Jurkat, Clone E6-1 (cell line): ENCODE measurements at places on chromosomes 12 and 14.

DNA sequence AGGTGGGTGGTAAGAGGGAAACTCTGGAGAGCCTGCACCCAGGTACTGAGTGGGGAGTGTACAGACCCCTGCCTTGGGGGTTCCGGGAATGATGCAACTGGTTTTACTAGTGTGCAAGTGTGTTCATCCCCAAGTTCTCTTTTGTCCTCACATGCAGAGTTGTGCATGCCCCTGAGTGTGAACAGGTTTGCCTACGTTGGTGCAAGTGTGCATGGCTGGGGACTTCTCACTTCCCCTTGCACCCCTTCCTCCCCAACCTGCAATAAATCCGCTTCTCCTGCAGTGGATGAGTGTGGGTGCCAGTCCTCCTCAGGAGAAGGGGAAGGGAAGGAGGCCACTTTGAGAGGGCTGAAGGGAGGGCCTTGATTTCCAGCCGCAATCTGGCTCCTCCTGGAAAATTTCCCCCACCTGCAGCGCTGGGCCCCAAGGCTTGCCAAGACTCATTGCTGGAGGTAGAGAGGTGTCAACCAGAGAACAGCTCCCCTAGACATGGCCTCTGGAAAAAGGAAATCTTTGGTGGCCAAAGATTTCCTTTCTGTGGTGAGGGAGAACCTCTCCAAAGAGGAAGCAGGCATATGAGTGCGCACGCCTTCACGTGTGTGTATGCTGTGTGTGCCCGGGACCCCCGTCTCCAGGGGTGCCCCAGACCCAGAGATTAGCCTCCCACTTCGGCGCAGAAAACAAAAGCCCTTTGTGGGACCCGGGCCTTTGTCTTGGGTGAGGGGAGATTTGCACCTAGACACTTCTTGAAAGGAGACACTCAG, 5.5 kb downstream of the AQP2 start:
- no peak for DNase-seq

DNA sequence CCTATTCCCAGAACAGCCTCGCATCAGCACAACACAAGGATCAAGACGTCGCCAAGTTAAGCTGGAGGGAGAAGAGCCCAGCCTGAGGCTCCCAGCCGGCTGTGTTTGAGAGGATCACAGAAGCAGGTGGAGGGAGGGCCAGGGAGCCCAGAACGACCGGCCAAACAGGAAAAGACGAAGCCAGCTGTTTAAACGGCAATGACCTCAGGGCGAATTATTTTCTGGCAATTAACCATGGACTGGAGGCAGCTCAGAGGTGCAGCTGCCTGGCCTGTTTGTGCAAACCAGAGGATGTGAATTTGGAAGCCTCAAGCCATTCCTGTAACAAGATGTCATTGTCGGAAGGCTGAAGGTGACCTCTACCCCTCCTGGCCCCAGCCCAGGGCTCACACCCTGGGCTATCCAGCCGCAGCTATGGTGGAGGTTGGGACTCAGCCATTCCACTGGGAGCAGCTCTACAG, 175.8 kb upstream of the PRMT8 start:
- no peak for DNase-seq

DNA sequence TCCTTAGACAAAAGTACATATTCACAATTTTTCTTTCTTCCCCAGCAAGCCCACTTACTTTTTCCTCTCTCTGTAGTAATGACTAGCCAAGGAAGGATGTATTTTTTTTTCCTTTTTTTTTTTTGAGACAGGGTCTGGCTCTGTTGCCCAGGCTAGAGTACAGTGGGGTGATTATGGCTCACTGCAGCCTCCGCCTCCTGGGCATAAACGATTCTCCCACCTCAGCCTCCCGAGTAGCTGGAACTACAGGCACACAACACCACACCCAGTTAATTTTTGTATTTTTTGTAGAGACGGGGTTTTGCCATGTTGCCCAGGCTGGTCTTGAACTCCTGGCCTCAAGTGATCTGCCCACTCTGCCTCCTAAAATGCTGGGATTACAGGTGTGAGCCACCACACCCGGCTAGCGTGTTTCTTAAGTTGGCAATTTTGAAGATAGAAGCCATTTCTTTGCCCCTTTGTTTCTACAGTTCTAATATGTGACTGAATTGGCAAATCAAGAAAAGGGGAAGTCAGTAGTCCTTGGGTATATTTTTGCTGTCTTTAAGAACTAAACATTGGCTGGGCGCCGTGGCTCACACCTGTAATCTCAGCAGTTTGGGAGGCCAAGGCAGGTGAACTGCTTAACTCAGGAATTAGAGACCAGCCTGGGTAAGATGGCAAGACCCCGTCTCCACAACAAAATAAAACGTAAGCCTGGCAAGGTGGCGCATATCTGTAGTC, 3.2 kb upstream of the NACA start:
- no peak for DNase-seq

- DNase-seq: no peak
Measured at GRCh38 chr12:127542391-127542790, 724.6 kb upstream of the TMEM132C start.

DNA sequence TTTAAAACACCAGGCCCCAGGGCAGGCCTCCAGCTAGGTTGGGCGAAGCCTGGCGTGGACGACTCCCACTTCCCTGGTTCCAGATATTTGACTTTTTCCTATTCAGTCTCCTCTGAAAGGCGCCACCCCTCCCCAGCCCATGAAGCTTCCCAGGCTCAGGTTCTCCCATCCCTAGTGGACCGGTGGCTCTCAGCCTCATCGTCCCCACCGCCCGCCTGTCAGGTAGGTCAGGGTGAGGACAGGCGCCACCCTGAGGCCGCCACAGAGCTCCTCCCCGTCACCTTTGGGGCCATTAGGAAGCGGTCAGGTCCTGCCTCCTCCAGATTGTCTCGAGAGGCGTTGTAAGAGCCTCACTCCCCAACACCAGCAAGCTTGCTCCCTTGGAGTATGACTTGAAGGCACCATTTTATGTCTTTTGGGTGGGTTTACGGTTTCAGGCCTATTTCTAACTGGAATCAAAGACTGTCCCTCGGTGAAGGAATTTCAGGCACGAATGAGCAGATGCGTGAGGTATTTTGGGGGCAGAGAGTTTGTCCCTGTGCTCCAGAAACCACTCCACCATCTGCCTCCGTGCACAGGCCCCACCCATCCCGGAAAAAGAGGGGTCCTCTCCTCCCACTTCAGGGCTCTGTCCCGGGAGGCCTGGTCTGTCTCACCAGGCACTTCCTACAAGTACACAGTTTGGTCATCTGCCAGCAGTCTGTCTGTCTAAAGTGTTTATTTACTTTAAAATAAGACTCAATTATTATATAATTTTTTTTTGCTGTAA, 55.6 kb downstream of the TSPAN9 start:
- DNase-seq: no peak

- no peak for DNase-seq
Measured at GRCh38 chr14:79413734-79414428, 797.4 kb downstream of the DIO2 start.

GRCh38 chr12:82671673-82672195, 15.0 kb upstream of the TMTC2 start:
- DNase-seq: no peak

DNA sequence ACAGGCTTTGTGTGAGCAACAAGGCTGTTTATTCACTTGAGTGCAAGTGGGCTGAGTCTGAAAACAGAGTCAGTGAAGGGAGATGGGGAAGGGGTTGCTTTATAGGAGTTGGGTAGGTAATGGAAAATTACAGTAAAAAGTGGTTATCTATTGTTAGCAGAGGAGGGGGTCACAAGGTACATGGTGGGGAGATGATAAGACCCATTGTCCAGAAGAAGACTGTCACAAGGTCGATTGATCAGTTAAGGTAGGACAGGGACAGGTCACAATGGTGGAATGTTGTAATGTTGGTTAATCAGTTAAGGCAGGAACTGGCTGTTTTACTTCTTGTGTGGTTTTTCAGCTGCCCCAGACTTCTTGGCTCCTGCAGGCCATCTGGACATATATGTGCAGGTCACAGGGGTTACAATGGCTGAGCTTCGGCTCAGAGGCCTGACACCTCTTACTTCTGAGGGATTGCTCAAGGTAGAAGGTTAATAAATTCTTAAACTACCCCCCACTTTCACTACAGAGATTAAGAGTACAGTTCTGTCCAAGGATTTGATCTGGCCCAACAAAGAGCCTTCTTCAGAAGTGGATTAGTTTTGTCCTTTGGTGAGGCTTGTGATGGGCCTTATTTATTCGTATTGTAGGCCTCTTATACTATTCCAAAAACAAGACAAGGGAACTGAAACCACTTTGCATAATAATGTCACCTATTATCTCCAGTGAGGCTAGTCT, 13.8 kb upstream of the DHRS4 start:
- no peak for DNase-seq

GRCh38 chr14:26729851-26730250, 132.0 kb upstream of the NOVA1 start:
- DNase-seq: no peak

- DNase-seq: no peak
Measured at GRCh38 chr12:108630481-108631207, 3.0 kb downstream of the SELPLG start.

- DNase-seq: no peak
Measured at GRCh38 chr12:49972129-49972528, 618 bp upstream of the AQP6 start.

- DNase-seq: no peak
Measured at GRCh38 chr14:20623798-20624197, 17.7 kb downstream of the OR6S1 start.

GRCh38 chr14:103100281-103101121, 6.0 kb downstream of the EXOC3L4 start:
- DNase-seq: no peak
